Fibroblast of skin of left biceps (primary cell): ENCODE measurements at places on chromosomes 12 and 14.

DNA sequence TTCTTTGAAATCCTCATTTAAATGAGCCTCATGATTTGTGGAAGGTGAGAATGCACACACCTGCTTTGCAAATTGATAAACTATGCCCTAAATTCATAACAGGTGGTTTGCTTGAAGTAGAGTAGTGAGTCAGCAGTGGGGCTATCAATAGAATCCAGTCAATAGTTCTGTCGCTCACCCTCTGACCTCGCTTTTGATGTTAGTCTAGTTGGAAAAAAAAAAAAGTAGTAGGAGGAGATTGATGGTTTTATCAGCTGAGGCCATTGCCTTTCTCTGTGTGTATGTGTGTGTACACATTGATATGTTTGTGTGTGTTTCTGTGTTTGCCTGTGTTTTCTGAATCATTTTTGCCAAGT lies 267.3 kb downstream of the SNAPC1 start:
- no peak for DNase-seq

- no peak for DNase-seq
These were observed 13.7 kb downstream of the CHFR start for GRCh38 chr12:132873724-132874123.

GRCh38 chr14:24673534-24674203 lies 39.7 kb upstream of the GZMB start:
- no peak for DNase-seq

GRCh38 chr14:99628887-99629618 lies 15.9 kb upstream of the HHIPL1 start:
- no peak for DNase-seq

- no peak for DNase-seq
These were observed 78.0 kb downstream of the GRIP1 start for GRCh38 chr12:66600903-66601302.

- no peak for DNase-seq
These were observed 81.8 kb upstream of the PTPRB start for GRCh38 chr12:70719071-70719470.

DNA sequence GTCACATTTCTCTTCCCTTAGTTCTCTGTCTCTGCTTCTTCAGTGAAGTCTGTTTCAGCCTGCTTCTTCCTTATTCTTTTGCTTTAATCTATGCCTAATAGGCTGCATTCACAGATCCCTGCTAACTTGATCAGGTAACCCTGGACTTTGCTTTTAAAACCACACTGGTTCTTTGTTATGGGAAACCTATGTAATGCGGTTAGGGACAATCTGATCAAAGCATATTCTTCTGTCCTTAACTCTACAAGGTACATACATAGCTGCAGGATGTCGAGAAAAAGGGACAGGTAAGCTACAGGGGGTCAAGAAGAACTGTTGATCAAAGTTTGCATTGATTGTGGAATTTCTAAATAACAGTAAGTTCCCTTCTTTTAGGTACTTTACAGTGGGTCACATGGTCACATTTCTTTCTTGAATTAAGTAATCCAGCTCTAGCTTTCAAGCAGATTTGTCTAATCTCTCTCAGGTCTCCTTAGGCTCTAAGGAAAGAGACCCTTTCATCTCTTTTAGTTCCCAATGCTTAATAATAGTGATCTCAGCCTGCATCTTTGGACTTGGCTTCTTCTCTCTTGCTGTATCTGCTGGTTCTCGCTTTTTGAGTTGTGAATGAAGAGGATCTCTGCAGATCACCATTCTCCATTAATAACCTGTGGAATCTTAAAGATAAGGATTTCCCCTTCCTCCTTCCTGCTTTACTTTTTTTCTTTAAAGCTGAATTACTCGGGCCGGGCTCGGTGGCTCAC lies 3.8 kb downstream of the COPZ1 start:
- DNase-seq: no peak

GRCh38 chr14:63513756-63514155 lies 29.4 kb downstream of the PPP2R5E start:
- no peak for DNase-seq

GRCh38 chr12:120590741-120591407 lies 9.7 kb upstream of the POP5 start:
- DNase-seq: no peak

GRCh38 chr12:953776-954175 lies 4.3 kb upstream of the RAD52 start:
- peak; percentile 29 for DNase-seq

- DNase-seq: no peak
These were observed 2.5 kb downstream of the PLEKHG3 start for GRCh38 chr14:64706593-64707193.
